Activated T-cell treated with anti-CD3 and anti-CD28 coated beads, Interleukin-2, amount 50 U/mL, for 72 hours (primary cell): ENCODE measurements at places on chromosomes 2 and 18. TPM values are rescaled to one million over a fixed set of nuclear protein-coding genes. Genes with fewer than 3 reads are reported as not detected.

The ELOA2 gene
- not detected for total RNA-seq

The DSEL gene
- 0.14 TPM for total RNA-seq

The NCK2 gene
- 161 TPM for total RNA-seq

GRCh38 chr18:7452331-7452730 is 114.8 kb upstream of the PTPRM start:
- H3K27ac ChIP-seq, result no peak overlapping the region
- H3K4me1 ChIP-seq, result no peaks in the 10 kb centered on the region
- no peaks in the 10 kb centered on the region for H3K36me3 ChIP-seq

DNA sequence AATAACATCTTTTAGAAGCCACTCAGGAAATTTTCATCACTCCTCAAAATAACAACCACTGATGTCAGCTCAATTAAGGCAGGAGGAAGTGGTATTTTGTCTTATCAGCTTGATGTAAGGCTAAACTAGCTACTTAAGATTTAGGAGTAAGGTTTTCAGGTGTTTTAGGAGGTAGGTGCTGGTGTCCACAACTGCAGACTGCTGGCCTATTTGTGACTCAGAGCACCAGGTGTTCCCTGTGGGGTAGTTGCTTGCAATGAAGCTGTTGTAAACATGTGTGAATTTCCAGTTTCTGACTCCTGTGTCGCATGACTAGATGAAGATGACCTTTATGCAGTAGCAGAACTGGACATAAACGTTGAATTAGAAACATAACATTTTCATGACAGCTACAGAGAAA is 164.2 kb downstream of the THSD7B start:
- no peak for DNase-seq
- H3K27ac ChIP-seq, result no peak overlapping the region
- H3K4me1 ChIP-seq, result no peaks in the 10 kb centered on the region

DNA sequence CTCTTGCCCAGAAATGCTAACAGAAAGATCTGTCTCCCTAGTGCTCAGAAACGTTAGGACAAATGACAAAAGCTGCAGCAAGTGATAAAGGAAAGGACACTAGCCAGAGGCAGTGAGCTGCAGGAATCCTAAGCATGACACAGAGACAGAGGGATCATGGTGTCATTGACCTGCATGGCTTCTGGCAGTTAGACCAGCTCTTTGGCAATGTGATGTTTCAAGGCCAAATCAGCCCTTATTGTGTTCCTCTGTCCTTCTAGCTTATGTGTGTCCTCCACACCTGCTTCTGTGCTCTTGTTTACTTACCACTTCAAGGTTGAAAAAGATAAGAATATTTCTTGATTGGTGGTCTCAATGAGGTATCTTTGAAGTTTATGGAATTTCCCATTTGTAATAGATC is 120.8 kb downstream of the RHBDD1 start:
- H3K27ac ChIP-seq, result no peak overlapping the region
- no peaks in the 10 kb centered on the region for H3K27me3 ChIP-seq
- no peak overlapping the region for H3K4me3 ChIP-seq
- H3K4me1 ChIP-seq, result peaks cover 8% of the 10 kb centered on the region
- peaks cover 8% of the 10 kb centered on the region for H3K36me3 ChIP-seq

- peaks cover 38% of the 10 kb centered on the region for H3K36me3 ChIP-seq
- H3K4me3 ChIP-seq, result no peak overlapping the region
- DNase-seq, result no peak
- no peak overlapping the region for H3K27ac ChIP-seq
- H3K4me1 ChIP-seq, result peaks cover 4% of the 10 kb centered on the region
- H3K27me3 ChIP-seq, result no peaks in the 10 kb centered on the region
Measured at GRCh38 chr2:131127076-131127475, 21.9 kb downstream of the PLEKHB2 start.
